Activated CD8-positive, alpha-beta memory T cell treated with anti-CD3 and anti-CD28 coated beads for 1 hour (primary cell): ENCODE measurements at places on chromosomes 7 and 10.

GRCh38 chr7:2017481-2017891 lies 215.3 kb downstream of the MAD1L1 start:
- DNase-seq: no peak

DNA sequence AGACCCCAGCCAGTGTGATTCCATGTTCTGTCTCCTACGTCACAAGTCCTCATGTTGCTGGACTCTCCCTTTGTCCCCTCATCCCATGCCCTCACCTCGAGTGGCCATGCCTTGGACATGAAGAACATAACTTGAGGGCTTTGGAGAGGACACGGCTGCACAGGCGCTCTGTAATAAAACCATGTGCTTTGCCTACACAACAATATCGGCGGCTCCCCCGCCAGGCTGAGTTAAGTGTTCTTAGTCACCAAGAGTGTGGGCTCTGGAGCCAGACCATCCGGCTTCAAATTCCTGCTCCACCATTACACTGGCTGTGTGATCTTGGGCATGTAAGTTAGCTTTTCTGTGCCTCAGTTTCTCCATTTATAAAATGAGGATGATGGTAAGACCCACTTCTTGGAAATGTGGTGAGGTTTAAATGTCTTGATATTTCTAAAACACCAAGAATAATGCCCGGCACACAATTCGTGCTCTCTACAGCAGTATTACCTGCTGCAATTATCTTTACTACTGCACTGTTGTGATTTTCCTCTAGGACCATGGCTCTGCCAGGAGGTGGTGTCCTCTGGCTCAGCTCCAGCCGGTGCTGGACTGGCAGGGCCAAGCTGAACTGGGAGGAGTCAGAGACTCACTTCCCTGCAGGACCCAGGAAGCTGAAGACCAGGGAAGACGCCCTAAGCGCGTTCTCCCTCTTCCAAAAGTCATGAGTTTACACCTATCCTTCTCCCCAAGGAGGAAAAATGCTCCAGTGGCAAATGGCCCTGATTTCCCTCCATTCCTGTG lies 15.7 kb downstream of the SLIT1 start:
- no peak for DNase-seq

DNA sequence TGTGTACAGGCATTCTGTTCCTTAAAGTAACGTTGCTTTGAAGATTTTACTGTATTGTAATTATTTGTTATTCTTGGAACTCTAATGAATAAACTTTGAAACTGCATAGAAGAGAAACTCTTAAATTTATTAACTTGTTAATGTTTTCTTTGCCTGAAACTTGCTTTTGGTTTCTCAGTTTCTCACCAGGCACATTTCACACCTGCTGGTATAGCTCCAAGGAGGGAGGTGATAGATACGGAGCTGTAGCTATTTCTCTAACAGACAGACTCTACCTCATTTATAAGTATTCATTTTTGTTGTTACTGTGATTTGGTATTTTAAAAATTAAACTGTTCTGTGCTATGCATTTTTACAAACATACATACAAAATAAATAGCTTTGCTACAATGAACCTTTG lies 32.7 kb downstream of the R3HCC1L start:
- no peak for DNase-seq

DNA sequence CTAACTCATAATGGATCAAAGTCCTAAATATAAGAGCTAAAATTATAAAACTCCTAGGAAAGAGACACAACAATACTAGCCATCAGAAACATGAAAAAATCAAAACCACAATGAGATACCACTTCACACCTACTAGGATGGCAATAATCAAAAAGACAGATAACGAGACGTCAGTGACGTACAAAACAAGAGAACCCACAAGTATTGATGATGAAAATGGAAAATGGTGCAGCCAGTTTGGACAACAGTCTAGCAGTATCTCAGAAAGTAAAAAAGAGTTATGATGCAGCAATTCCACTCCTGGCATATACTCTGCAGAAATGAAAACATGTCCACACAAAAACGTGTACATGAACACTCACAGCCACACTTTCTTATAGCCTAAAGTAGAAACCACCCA lies 173.5 kb downstream of the SRPK2 start:
- no peak for DNase-seq

GRCh38 chr10:101816913-101817336 lies 1.3 kb downstream of the OGA start:
- DNase-seq: no peak

- no peak for DNase-seq
Measured at GRCh38 chr7:149761307-149761706, 12.1 kb downstream of the ZNF467 start.

- DNase-seq: no peak
Measured at GRCh38 chr7:111958896-111959295, 247.3 kb downstream of the DOCK4 start.

DNA sequence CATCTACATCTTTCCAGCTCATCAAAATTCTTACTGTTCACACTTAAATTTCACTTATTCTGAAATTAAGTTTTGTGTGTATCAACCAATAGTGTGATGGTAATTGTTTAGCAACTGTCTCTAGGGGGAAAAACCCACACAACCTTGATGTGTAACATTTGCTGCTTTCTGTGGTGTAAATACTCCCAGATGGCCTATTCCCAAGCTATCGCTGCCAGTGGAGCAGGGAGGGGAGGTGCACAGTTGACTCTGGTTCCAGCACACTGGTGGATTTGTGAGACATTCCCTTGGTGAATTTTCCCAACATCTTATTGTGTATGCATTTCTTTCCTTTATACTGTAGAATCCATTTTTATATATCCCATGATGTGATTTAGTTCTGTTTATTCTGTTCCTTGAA lies 275.9 kb upstream of the SHH start:
- no peak for DNase-seq

GRCh38 chr7:108016841-108017775 lies 14.1 kb upstream of the LAMB1 start:
- DNase-seq: no peak

GRCh38 chr7:130309986-130310385 lies 17.0 kb downstream of the CPA4 start:
- no peak for DNase-seq
